ENCODE measurements at places on chromosomes 5 and 9.

- DNase-seq: no peak
These were observed 17.7 kb downstream of the RFX3 start for GRCh38 chr9:3508078-3508431.

DNA sequence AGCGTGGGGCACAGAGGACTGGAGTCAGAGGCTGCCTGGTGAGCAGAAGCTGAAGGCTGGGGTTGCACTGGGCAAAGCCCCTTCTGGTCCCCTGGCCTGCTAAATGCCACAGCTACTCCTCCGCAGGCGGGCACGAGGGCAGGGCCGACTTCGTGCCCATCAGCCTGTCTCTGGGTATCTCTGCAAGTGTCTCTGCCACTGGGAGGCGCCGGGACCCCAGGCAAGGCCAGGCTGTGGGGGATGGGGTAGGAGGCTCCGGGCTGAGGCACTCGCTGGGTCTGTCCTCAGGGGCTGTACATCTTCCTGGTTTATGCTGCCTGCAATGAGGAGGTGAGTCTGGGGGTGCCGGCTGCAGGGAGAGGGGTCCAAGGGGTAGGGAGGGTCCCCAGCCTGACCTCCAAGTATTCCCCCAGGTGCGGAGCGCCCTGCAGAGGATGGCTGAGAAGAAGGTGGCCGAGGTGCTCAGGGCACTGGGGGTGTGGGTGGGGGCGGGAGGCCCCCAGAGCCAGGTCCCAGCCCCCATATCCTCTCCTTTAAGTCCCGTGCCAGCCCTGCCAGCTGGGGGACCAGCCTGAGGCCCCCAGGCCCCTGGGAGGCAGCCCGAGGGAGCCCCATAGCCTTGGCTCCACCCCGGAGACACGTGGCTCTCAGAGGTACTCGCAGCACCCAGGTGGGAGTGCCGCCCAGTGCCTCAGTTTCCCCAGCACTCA is 25.1 kb downstream of the ADGRD2 start:
- DNase-seq: no peak

- DNase-seq: no peak
These were observed 456.9 kb downstream of the BNC2 start for GRCh38 chr9:16413509-16414016.

- peak; percentile 44 for DNase-seq
These were observed 7.5 kb downstream of the SYK start for GRCh38 chr9:90808890-90809685.

DNA sequence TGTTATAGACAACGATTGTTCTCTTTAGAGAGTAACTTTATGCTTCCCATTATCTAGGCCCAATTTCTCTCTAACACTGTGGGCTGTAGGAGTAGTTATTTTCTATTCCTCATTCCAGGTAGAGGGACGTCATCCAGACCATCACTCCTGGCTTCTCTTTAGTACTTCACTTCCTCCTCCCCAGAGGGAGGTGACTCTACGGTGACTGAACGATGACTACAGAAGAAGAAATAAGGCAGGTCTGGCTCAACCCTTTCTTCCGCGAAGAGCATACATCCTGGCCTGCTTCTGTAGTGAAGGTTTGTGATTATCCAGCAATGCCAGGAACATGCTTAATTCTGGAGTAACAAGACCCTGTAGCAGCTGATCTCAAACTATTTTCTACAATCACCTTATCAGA is 50.8 kb downstream of the HMGCR start:
- DNase-seq: no peak

- DNase-seq: no peak
These were observed 31.3 kb upstream of the LARP1 start for GRCh38 chr5:154723740-154724505.

DNA sequence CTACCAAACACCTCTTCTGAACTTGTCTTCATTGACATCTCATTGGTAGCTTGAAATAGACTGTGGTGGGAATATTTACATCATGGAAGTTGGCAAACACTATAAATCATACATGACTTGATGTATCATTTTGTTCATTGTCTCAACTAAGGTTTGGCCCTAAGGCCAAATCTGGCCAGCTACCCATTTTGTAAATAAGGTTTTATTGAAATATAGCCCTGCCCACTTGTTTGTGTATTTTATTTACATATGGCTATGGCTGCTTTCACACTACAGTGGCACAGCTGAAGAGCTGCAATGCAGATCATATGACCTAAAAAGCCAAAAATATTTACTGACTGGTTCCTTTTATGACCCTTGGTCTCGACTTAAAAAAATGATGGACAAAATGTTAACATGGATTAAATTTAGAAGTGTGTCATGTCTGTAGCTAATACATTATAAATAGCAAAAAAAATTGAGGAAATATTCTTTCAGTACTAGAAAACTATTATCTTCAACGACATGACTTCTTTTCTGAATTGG is 22.1 kb downstream of the FAM240B start:
- no peak for DNase-seq

DNA sequence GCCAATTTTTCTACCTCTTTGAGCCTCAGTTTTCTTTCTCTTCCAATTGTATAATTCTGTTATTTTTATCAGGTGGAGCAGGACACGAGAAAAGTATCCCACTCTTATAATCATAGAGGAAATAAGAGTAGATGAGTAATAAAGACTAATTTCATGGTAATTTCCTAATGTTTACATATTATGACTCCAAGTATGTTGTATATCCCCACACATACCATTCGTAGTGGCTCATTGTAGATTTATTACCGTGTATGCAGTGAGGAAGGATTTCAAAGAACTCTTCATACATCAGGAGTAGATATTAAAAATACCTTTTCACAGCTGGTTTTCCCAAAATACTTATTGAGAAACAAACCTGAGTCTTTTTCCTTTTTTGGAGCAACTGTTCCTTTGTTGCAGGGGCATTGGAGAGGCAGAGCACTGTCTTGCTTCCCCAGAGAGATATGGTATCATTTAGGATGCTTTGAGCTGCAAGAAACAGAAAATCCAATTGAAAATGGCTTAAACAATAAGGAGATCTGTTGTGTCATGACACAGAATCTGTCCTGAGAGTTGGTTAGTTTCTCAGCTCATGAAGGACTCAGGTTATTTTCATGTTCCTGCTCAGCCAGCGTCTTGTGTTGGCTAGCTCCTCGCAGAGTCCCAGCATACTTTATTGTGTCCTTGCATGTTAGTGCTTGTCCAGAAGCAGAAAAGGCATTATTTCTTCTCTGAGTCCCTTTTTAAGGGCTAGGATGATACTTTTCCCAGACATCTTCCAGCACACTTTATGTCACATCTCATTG is 291.2 kb downstream of the ARHGAP26 start:
- DNase-seq: no peak

- DNase-seq: no peak
These were observed 16.3 kb upstream of the MAML1 start for GRCh38 chr5:179716286-179716685.

DNA sequence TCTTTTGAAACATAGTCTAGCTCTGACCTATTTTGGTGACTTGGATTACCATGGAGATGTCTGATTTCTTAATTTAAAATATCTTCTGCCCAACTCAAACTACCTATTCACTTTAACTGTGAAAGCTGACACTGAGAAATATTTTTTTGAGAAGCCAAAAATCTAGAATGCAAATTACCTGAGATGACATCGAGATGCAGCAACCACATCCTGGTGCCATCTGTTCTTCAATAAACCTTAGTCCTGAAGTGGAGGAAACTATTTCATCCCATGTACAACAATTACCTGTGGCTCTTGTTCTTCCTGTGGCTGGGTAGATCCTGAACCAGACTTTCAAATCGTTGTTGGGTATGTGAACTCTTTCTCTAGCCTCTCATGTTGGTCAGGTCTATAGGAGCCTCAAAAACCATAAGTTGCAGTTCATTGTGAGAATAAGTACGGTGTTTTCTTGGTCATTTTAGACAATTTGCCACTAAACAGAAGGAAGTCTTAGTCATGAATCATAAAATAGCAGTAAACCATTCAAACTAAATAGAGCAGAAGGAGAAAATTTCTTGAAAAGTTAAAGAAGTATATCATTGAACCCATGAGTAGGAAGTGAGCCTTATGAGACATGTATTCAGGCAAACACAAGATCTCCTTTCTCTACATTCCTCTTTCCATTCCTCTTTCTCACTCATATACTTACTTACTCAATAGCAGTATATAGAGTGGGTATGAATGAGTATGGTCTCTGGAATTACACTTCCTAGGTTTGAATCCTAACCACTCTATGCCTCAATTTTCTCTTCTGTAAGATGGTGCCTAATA is 176.0 kb downstream of the HMHB1 start:
- DNase-seq: no peak

- DNase-seq: no peak
These were observed 14.2 kb downstream of the GADD45G start for GRCh38 chr9:89619019-89619418.

DNA sequence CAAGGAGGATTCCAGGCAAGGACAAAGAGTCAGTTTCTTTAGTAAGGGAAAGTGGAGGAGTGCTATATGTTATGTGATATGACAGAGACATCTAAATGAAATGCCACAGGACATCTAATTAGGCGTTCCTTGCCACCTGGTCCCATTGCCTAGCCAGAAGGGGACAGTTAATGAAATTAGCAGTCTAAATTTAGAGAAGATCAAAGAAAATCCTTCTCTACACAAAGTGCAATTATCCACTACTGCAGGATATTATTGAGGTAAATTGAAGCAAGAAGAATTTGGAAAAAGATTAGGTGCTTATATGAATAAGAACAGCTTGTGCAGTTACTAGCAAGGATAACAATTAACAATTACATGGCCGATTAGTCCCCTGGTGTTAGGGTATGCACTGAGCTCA is 495.3 kb upstream of the NMUR2 start:
- DNase-seq: no peak

DNA sequence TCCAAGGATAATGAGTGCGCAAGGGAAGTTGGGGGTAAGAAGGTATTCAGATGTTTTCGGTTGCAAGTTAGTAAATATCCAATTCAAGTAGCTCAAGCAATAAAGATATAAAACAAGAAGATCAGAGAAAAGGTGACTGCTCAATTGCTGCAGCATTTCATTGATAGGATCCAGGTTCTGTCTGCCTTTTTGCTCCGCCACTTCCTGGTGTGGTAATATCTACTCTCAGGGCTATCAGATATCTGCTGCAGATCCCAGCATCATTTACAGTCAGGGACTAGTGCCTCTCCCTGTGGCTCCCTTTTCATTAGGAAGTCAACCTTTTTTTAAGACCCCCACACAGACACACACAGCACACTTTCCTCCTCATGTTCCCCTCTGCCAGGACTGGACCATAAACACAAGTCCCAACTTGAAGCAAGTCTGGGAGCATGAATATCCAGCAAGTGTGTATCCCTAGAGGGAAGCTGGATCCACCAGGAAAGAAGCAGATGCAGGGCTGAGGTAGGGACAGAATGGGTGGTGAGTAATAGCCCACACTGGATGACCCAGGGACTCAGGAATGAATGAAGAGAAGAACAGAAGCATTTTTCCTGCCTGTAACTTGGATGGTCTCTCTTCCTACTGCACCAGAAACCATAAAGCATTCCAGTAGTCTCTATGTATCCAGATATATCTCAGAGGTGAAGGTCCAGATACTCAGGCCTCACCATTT is 53.7 kb downstream of the ZNF622 start:
- DNase-seq: no peak

DNA sequence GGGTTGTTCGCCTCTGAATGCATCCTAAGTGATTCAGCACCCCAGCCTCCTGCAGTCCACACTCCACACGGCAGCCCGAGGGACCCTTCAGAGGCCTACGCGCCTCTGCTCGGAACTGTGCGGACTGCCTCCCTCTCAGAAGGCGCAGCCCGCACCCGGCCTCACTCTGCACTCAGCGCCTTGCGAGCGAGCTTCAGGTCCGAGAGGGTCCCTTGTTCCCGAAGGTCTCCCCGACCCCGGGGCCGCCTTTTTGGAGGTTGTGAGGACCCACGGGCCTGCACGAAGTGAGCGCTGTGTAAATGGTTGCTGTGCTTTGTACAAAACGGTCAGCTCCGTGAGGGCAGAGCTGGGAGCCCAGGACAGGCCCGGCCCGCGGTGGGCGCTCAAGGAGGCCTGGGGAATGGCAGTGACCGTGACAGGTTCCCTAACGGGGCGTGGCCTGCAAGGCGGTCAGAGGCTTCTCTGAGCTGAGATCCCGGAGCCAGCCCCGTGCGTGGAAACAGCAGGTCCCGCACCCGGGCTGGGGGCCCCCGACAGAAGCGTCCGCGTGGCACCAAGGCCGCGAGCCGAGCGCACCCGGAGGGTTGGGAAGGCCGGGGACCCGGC is 698 bp upstream of the CACNA1B start:
- DNase-seq: no peak

DNA sequence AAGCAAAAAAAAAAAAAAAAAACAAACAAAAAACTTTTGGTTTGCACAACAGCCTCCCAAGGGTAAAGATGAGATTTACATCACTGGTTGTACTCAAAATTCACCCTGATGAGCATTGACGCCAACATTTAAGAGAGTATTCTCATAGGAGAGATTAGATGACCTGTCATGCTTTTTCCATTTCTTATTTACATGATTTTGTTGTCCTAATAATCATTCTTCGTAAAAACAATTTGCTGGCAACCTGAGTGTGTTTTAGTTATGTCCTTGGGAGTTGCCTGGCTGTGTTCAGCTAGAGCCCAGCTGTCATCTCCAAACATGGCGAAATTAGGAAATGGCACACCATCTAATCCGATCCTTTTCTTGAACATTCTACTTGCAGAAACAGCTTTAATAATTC is 186.4 kb upstream of the MRPS30 start:
- DNase-seq: no peak

- no peak for DNase-seq
These were observed 176.6 kb downstream of the ARHGAP26 start for GRCh38 chr5:142946547-142947426.

GRCh38 chr5:14464096-14464495 is 117.5 kb upstream of the OTULINL start:
- DNase-seq: no peak

- DNase-seq: peak; percentile 87
These were observed at the start of gene OTULINL for GRCh38 chr5:14581106-14581890. Gene OTULINL, plus strand, starts transcription at chr5:14581792. Its CDS starts 103 bp downstream, at chr5:14581895.

DNA sequence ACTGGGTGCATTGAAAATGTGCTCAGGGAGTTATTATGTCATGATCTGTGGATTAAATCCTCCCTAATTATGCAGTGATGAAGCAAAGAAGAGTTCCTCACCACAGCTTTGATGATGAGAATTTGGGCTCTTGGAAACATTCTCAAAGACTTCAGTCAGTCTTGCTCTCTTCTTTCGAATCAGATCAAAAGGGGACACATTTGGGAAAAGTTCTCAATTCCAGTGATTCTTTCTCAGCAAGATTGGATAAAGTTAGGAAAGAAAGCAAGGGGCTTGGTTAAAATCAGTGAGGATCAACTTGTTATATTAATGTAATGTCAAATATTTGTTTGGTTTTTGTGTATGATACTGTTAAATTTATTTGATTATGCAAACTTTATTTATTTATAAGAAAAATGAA is 411.3 kb upstream of the ACTBL2 start:
- no peak for DNase-seq

- DNase-seq: no peak
These were observed 267.7 kb downstream of the ADAMTS6 start for GRCh38 chr5:65213921-65214525.

- DNase-seq: no peak
These were observed 37.4 kb downstream of the SHB start for GRCh38 chr9:38031594-38031993.

- DNase-seq: no peak
These were observed 7.7 kb downstream of the PLGRKT start for GRCh38 chr9:5429873-5430564.
